ENCODE measurements at places on chromosomes 3 and 15.

GRCh38 chr3:101720851-101721840 lies 3.3 kb upstream of the CEP97 start:
- DNase-seq = no peak

GRCh38 chr3:86989006-86989405 lies 1.9 kb downstream of the VGLL3 start:
- DNase-seq = no peak

DNA sequence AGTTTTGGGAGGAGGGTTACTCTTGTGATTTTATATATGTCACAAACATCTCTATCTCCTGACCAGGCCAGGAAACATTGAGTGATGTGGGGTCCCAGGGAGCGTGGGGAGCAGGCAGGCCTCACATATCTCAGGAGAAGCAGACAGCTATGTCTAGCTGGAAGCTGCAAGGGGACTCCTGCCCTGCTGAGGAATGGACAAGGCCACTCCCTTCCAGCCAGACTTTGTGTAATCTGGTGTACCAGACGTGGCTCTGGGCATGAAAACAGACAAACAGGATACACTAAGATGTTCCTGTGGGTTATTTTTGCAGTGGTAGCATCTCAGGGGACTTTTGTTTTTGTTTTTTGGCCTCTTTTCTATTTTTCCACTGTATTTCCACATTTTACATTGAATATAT lies 23.2 kb downstream of the CYP8B1 start:
- DNase-seq = no peak

DNA sequence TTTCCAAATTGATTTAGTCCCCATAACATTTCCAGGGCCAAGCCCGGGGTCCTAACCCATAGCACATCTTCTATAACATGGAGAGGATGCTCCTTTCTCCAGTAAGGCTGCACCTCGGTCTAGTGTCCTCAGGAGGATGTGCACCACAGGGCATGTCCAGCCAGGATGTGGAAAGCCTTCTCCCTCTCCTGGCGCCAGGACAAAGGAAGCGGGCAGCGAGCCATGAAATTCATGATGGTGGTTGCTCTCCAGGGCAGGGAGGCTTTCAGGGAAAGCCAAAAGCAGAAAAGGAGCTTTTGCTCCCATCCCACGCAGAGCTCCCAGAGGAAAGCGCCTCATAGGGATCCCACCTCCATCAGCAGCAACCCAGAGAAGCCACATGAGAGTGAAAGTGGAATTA lies 220.0 kb downstream of the ADAMTSL3 start:
- DNase-seq = no peak

GRCh38 chr3:59284926-59285325 lies 235.1 kb upstream of the CFAP20DC start:
- DNase-seq = no peak

GRCh38 chr3:155382396-155383042 lies 89.0 kb upstream of the STRIT1 start:
- DNase-seq = peak; percentile 9

DNA sequence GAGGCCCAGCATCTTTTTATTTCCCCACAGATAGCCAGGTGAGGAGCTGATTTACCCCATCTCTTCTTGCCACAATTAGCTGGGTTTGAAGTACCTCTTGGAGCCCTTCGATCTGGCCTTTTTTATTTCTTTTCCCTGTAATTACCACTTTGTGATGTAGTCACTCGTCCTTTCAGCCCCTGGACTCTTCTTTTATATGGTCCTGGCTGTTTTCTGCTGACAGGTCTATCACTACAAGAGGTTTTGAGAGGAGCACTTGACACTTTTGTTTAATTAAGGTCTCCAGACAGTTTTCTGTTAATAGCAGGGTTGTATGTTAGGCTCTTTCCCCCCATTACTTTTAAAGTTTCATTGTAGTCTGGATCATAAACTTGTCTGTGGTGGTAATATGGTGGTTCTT lies 11.8 kb downstream of the ATXN7 start:
- DNase-seq = no peak

DNA sequence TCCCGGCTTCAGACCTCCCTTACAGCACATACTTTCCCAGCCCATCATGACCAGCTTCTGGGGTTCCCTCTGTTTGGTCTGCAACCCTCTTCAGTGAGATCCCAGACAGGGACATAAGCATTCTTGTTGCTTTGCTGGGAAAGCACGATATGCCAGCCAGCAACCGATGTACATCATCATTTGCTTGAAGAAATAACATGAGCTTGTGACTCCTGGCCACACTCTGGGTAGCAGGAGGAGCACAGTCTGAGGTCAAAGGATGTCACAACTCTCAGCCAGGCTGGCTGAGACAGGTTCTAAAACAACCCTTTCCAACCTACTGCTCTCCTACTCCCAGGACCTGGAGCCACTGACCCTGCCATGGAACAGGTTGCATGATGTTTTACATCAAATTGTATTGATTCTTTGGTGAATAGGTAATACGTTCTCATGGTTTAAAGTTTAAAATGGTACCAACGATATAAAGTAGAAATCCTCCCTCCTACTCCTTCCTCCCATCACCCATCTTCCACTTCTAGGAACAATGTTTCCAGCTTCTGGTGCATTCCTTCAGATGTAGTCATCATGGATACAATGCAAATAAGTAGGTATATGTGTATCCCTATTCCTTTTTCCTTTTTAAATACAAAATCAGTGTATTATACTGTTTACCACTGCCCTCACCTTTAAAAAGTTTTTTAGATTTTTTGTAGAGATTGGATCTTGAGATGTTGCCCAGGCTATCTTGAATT lies 190.3 kb downstream of the OPA1 start:
- DNase-seq = no peak

GRCh38 chr3:171704002-171704401 lies 106.3 kb downstream of the PLD1 start:
- DNase-seq = no peak

Measured in GM19239 (cell line).